ENCODE measurements at places on chromosomes 4 and X.

DNA sequence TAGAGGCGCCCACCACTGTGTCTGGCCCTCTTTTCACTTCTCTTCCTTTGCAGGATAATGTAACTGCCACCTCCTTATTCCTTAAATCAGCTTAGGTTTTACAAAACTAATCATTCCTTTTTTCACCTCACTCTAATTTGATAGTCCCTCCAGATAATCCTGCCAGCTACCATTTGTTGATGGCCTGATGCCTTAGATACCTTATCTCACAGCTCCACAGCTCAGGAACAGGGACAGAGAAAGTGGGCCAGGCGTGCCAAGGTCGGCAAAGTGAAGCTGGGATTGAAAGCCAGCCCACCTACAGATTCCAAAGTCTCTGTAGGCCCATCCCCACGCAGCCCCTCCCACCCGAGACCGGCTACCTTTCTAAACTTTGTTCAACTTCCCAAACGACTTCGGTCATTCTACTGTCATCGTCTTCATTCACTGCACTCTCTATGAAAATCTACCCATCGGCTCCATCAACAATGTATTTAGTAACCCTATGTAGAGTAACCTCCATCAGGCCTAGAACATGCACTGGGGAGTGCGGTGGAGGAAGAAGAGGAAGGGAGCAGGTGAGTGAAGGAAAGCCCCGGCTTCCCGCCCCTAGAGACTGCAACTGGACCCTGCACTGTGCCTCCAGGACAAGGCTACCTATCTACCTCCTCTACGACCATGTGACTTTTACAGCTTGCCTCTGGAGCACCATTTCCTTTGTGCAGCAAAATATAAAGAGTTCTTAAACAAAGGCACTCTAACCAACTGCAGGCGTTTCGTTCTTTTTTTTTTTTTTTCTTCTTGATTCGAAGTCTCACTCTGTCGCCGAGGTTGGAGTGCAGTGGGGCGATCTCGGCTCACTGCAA, 1.5 kb downstream of the CASP6 start:
- DNase-seq, result peak; percentile 5

- DNase-seq, result no peak
These were observed 297.4 kb downstream of the ANKRD50 start for GRCh38 chr4:124415146-124415545.

- DNase-seq, result no peak
These were observed 33.3 kb downstream of the HMGN5 start for GRCh38 chrX:81168391-81168790.

- DNase-seq, result no peak
These were observed 105.6 kb downstream of the NEUROG2 start for GRCh38 chr4:112410364-112410763.

- no peak for DNase-seq
These were observed 181.1 kb upstream of the PABPC4L start for GRCh38 chr4:134382478-134383227.

DNA sequence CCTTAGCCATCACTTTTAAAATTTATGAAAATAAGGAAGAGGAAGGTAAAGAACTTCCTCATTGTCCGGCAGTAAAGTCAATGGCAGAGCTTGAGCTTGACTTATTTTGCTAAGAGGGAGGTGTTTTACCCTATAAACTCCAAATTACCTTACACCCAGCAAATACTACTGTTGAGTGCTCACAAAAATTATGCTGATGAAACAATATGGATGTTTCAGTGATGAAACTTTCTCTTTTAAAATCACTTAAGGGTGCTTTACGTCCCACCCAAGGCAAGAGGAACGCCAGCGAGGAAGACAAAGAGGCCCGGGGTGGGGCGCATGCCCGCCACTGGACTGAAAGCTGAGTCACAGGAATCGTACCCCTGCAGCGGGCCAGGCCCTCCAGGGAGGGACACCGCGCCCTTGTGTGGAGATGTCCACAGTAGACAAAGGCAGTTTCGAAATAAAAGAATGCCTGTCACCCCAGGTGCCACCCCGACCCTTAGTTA, 560 bp upstream of the TMSB4X start:
- DNase-seq, result peak; percentile 36

DNA sequence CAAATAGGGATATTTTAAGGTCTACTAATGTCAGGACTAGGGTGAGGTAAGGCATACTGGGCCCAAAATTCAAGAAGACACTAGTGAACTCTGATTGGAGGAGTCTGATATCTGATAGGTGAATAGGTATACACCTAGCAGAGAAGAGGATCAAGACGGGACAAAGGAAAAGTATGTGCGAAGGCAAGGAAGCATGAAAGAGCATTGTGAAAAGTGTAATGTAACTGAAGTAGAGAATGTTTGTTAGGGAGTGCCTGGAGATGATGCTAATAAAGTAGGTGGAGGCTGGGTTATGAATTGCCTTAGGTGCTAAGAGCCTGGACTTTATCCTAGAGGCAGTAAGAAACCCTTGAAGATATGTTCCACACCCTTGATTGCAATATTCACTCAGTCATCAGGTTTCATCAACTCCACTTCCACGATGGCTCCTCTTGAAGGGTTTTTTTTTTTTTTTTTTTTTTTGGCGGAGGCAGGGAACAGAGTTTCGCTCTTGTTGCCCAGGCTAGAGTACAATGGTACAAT, 49.9 kb upstream of the XIAP start:
- DNase-seq, result no peak

GRCh38 chr4:77078401-77078800, 2.6 kb upstream of the CCNI start:
- DNase-seq, result no peak

GRCh38 chrX:10496345-10496965, 123.9 kb downstream of the MID1 start:
- DNase-seq, result no peak

- no peak for DNase-seq
These were observed 7.6 kb upstream of the OPHN1 start for GRCh38 chrX:68440940-68441339.

DNA sequence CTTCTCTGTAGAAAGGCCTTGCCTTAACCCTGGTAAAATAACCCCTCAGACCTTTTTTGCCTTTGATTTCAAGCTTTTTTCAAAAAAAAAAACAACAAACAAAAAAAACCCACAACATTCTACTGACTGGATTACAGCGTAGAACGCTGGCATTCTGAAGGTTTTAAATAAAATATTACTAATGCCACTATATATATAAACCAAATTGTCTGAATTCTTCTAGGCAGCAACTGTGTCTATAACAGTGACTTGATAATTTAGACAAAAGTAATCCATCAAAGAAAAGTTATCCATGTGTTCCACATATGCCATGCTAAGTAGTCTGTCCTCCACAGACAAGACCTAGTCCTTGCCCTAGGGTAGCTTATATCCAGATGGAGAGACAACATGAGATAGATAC, 33.6 kb upstream of the CXCL8 start:
- DNase-seq, result no peak

- DNase-seq, result no peak
These were observed 342.7 kb upstream of the PABPC4L start for GRCh38 chr4:134544303-134544770.

DNA sequence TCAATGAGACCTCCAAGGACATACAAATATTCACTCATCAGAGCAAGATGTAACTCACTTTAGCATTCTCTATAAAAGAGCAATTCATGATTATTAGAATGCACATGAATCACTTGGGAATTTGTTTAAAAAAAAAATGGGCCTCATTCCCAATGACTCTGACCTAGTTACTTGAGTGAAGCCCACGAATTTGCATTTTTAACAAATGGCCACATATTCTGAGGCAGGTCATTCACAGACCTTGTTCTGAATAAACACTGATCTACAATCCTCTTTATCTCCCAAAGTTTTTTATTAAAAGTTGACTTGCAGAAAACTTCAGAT, 255.1 kb upstream of the VEGFC start:
- DNase-seq, result no peak

DNA sequence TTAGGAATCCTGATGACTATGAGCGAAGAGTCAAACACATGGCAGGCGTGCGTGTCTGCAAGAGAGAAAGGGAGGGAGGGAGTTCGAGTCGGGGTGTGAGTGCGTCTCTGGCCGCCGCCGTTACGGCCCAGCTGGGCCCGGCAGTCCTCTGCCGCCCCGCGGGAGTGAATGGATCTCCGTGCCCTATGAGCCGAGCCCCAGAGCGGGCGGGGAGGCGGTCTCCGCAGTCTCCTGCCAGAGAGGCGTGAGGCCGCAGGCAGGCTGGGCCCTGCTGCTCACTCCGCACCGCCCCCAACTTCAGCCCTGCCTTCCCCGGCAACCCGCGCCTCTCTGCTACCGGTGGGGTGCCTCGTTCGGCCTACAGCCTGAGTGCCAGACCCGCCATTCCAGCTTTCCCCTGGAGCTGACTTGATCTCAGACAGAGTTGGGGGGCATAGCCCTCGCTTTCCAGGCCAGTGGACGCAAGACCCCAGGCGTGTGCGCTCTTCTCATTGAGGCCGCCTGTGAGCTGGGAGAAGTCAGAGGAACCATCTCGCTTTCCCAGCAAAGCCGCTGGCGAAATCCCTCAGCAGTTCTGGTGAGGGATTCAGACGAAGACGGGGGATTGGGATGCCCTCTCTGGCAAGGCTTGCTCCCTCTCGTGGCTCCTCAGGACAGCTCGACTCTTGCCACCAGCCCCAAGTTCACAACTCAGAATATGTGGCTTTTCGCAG, 1.4 kb downstream of the SLC16A2 start:
- peak; percentile 67 for DNase-seq
